ENCODE measurements at places on chromosomes 12 and 14.

- no peak for DNase-seq
Observed at GRCh38 chr12:119229837-119230236, 51.1 kb downstream of the HSPB8 start.

- no peak for DNase-seq
Observed at GRCh38 chr14:104735830-104736642, 12.0 kb downstream of the ADSS1 start.

DNA sequence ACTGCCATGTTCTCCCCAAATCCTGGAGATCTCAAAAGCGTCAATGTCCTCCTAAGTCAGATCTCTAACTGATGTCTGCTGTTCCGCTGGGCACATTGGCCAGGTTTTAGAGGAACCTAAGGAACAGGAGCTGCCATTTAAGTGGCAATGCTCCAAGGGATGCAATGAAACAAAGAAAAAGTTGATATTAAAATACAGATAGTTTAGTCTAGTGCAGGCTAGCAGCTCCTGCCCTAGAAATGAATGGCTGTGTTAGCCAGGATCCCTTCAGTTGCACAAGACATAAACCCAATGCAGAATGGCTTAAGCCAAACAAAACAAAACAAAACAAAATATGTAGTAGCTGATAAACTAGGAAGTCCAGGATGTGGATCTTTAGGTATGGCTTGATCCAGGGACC lies 144.1 kb downstream of the HMGA2 start:
- DNase-seq: no peak

- no peak for DNase-seq
Observed at GRCh38 chr12:49236423-49236822, 28.5 kb upstream of the TUBA1C start.

GRCh38 chr14:69259527-69260189 lies at the start of gene GALNT16:
Gene GALNT16, plus strand, starts transcription at chr14:69260158. Its CDS starts 133 bp downstream, at chr14:69260291.
- no peak for DNase-seq

- DNase-seq: no peak
Observed at GRCh38 chr12:27548301-27549199, 24.5 kb downstream of the PPFIBP1 start.

DNA sequence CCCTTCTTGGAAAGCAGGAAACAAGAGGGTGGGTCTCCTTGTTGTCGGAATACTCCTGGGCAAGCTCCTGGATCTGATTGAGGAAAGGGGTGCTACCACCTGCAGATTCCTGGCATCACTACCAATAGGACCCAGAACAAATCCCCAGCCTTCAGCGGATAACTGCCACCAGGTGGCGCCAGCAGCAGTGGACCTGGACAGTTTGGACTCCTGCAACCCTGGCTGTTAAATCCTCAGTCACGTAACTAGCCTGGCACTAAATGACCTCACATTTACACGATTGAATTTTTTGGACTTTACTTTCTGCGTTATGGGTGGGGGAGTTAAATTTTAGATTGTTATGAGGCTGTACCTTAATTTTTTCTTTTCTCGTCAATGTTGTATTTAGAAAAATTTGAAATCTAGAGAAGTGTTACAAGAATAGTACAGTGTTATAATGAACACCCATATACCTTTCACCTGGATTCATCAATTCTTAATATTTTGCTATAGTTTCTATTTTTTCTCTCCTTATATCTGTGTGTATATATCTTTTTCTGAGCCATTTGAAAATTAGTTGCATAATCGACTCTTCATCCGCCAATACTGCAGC lies 95.6 kb downstream of the GAS2L3 start:
- DNase-seq: no peak

- DNase-seq: no peak
Observed at GRCh38 chr12:127767656-127768055, 499.3 kb upstream of the TMEM132C start.

DNA sequence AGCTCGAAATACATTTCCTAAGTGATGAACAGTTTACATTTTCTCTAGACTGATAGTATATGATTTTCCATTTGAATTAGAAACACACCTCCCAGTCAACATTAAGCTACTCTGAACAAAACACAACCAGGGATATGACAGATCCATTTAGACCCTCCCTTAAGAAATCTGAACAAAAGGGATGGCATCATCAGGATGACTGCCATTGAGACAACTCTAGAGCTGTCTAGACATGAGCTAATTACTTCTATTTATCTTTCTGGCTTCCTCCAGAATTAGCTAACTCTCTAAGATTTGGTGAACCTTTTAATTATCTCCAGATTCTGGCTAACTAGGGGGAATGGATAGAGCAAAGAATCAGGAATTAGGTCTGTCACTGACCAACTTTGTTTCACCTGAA lies 92.9 kb upstream of the IGF1 start:
- no peak for DNase-seq
